ENCODE measurements at places on chromosomes 5 and 9.

DNA sequence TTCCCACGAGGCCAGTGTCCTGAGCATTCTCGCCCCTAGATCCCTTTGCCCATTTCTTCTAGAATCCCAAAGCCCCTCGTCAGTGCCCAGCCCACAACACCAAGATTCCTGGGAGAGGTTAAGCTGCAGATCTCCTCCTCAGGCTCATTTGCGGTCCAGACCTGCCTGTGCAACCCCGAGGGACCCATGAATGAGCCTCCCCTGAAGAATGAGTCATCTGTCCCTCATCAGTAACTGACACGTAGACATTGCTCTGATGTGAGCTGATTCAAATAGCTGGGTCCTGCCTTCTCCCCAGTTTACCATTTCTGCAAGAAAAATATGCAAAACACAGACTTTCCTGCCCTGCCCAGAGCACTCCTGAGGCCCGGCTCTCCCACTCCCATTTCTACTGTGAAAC lies 92.8 kb downstream of the ADCY2 start:
- no peak for DNase-seq

DNA sequence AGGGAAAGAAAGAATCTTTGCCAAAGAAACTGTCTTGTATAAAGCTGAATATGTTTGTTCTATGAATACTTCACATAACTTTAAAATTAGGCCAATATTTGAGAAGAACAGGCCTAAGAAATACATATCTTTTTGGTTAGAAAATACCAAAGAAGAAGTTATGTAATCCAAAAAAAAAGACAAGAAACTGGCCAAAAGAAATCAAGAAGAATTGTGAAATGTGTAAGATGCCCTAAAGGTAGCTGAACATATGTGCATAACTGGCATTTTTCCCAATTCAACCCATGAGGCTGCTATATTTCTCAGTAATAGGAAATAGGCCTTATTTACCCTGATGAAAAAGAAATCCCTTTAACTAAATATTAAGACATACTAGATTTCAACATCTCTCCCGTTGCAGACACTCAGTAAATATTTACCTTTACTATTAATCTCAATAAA lies 290.0 kb downstream of the CETN3 start:
- DNase-seq = no peak

- no peak for DNase-seq
Measured at GRCh38 chr9:33785914-33786313, 9.4 kb upstream of the PRSS3 start.

- DNase-seq = no peak
Measured at GRCh38 chr9:127222388-127223095, 42.0 kb upstream of the GARNL3 start.

DNA sequence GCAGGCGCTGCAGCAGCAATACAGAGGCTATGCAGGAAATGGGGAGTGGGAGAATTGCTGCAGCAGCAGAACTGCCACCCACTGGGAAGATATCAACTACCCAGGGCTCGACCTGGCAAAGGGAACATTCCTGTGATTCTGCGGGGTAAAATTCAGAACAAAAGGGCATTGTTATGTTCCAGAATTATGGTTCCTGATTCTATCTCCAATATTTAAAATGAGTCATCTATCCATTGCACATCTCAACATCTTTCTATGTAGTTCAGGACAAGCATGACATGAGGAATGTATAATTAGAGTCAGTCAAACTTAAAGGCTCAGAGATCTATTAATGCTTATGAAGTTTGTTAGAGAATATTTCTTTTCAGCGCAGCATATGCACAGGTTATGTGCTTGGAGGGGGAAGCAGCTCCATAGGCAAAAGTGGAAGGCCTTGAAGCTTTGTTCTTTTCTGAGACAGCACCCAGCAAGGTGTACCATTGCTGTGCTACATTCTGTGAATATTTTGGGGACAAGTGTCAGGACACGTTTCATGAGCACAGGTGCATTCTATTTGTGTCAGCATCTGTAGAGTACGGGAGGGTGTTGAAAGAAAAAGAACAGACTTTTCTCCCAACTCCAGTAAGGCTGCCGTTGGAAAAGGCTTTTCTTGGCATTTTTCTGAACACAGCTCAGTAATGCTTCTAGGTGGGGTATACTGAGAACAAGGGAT lies 395.6 kb upstream of the MPDZ start:
- DNase-seq = no peak

DNA sequence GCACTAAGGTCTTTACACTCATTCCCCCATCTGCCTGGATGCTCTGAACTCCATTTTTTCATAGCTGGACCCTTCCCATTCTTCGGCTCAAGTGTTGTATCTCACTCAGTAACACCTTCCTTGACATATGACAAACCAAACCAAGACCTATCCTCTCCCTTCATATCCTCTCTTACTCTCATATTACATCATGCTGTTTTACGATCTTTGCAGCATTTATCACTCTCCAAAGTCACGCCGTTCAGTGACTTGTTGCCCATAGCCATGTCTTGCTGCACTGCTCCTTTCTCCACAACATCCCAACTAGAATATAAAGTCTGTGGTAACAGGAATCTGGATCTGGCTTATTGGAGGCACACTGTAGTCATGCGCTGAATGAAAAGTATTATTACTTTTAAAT lies 923.6 kb upstream of the DMAC1 start:
- no peak for DNase-seq

GRCh38 chr5:54867310-54867944 lies 118.0 kb downstream of the ESM1 start:
- DNase-seq = peak; percentile 28

GRCh38 chr9:109441296-109441695 lies 56.8 kb downstream of the PTPN3 start:
- no peak for DNase-seq

- no peak for DNase-seq
Measured at GRCh38 chr5:54263447-54263846, 46.9 kb downstream of the ARL15 start.

DNA sequence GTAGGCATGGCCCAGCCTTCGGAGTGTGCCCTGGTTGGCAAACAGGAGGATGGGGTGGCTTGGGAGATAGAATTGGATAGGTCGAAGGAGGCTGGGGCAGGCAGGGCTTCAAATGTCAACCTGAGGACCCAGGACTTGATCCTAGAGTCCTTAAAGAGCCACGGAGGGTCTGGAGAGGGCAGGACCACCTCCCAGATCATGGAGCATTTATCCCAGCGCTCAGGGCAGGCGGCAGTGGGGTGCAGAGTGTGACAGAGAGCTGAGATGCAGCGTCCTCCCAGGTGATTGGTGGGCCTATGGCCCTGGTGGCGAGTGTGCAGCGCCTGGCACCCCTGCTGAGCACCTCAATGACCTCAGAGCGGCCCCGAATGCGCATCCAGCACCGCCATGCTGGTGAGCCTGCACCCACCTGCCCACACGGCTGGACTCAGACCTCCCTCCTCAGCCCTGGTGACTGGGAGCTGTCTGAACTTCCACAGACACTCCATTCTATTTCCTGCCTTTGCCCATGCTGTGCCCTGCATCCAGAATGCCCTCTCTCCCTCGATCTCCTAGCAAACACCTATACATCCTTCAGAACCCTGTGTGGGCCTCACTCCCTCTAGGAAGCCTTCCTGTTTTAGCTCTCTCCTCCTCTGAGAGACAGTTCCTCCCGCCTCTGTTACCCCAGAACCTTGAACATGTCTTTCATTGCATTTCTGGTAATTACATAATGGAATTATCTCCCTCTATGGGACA lies 6.3 kb downstream of the ADGRD2 start:
- DNase-seq = no peak

- DNase-seq = no peak
Measured at GRCh38 chr5:123482258-123482657, 29.7 kb upstream of the CSNK1G3 start.

GRCh38 chr5:78504704-78505677 lies 143.6 kb downstream of the LHFPL2 start:
- DNase-seq = no peak

GRCh38 chr9:77531400-77531799 lies 116.7 kb downstream of the GNA14 start:
- no peak for DNase-seq

- no peak for DNase-seq
Measured at GRCh38 chr5:5025098-5025773, 114.9 kb upstream of the ADAMTS16 start.

DNA sequence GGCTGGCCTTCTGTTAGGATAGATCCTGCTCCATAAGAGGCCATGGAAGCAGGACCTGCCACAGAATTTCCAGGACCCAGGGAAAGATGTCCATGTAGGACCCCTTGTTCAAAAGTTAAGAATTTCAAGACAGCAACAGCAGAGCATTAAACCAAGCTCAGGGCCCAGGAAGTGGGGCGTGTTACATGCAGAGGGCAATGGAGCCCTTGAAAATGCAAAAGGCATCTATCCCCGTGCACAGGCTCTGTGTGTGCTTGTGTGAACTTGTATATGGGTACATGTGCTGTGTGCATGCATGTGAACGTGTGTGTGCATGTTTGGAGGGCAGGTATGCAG lies 14.4 kb upstream of the NKD2 start:
- no peak for DNase-seq
